ENCODE measurements at places on chromosomes 3 and 15.
A peak's percentile ranks its signal among the peaks of the same experiment; 100 is the strongest.

GRCh38 chr3:25412269-25412668 is 15.8 kb upstream of the RARB start:
- DNase-seq: no peak

DNA sequence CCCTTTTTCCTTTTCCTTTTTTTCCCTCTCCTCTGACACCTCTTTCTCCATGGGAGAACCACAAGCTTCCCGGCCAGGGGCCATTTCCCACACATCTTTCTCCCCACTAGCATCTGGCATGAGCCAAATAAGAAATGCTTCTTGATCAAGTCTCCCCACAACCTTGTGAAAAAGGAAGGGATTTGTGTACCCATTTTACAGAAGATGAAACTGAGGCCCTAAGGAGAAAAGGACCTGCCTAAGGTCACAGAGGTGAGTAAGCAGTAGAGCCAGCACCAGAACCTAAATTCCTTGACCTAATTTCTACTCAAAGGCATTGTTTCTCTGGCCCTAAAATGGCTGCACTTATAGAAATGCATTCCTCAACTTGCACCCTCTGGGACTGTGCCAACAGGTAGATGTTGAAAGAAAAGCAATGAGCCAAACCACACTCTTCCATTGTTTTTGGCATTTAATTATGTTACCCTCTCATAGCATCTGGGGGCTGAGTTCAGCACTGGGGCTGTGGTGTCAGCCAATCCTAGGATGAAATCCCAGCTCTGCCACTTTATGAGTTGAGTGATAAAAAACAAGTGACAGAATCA is 81.7 kb upstream of the TLE3 start:
- no peak for DNase-seq

- no peak for DNase-seq
Observed at GRCh38 chr3:123595396-123596180, 10.7 kb upstream of the HACD2 start.

DNA sequence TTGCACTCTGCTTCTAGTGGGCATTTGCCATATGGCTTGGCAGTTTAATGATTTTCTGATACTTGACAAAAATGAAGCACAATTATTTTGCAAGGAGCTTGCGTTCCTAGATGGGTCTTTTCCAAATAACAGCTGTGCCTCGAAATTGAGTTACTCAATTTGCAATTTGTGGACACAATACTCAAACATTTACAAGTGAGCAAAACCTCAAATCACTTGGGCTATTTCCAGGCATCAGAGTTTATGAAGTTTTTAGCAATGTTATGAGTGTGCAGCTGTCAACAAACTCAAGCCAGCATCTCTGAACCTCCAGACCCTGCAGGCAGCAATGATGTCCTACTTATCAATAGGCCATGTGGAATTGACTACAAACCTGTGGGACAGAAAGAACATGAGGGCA is 41.3 kb downstream of the NMNAT3 start:
- DNase-seq: no peak

- peak; percentile 59 for DNase-seq
Observed at GRCh38 chr3:108486941-108487340, 23.5 kb downstream of the MYH15 start.

- DNase-seq: no peak
Observed at GRCh38 chr15:43878446-43878845, 51.6 kb downstream of the WDR76 start.

DNA sequence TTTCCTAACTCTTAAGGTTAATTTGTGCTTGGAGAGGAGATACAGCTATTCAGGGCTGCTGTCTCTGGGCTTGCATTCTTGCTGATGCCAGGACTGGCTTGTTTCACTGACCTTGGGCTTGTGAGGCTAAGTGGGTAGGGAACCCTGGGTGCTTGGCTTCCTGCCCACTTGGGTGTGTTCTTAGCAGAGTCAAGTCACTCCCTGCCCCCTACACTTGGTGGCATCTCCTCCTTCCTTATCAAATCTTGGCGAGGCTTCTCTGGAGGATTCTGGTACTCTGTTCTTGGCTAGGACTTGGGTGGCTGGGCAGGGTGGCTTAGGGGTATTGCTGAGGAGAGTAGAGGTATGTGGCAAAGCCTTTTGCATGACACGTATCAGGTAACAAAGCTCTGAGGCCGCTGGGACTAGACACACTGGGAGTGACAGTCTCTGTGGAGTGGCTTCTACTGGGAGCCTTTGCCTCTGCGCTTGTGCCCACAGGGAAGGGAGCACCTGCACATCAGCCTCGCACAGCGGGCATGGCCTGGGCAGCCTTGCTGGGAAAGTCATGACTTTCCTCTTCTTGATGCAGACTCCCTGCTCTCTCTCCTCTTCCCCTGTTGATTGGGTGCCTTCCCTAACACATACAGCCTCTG is 41.8 kb downstream of the CHCHD6 start:
- DNase-seq: no peak

- DNase-seq: no peak
Observed at GRCh38 chr3:148214705-148215104, 483.0 kb upstream of the AGTR1 start.

- no peak for DNase-seq
Observed at GRCh38 chr15:51706926-51707608, 25.8 kb downstream of the SCG3 start.

DNA sequence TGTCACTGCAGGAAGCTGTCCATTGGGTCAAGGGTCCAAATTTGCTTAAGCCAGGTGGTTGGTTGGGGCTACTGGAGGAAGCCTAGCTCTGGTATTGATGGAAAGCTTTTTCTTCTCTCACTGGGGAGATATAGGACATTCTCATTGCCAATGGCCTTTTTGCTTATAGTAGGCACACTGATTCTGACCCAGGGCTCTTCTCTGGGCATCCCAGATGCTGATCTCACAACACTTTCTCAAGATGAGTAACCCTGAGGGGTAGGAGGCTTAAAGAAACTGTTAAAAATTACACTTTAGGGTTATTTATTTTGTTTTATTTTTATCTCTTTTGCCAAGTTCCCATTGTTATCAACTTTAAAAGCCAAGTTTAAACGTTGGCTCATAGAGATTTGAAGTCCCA is 337.8 kb downstream of the LRRC3B start:
- no peak for DNase-seq

GRCh38 chr15:101276501-101277037 is 716 bp downstream of the SELENOS start:
- no peak for DNase-seq

- DNase-seq: peak; percentile 61
Observed at GRCh38 chr3:152021951-152022461, 148.6 kb downstream of the SUCNR1 start.
